ENCODE measurements at places on chromosomes 11 and 22.

GRCh38 chr11:54979375-54979774 lies 272.7 kb downstream of the OR4A5 start:
- no peak for DNase-seq

GRCh38 chr11:12664385-12664784 lies 9.8 kb upstream of the TEAD1 start:
- no peak for DNase-seq

DNA sequence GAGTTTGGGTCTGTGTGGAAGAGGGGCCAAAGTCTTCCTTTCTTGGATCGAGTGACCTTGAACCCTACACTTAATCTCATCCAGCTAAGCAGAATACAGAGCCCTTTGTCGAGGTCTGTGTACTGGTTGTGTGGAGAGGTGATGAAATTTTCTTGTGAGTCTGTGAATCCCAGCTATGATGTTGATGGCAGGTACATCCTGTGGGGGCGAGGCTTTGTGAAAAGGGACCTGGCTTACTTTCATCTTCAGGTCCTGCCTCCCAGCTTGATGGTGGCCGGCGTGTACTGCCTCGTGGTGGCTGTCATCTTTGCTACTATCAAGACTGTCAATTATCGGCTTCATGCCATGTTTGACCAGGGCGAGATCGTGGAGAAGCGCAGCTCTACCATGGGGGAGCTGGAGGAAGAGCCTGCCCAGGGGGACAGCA lies 1.0 kb downstream of the PCNX3 start:
- DNase-seq, result no peak

DNA sequence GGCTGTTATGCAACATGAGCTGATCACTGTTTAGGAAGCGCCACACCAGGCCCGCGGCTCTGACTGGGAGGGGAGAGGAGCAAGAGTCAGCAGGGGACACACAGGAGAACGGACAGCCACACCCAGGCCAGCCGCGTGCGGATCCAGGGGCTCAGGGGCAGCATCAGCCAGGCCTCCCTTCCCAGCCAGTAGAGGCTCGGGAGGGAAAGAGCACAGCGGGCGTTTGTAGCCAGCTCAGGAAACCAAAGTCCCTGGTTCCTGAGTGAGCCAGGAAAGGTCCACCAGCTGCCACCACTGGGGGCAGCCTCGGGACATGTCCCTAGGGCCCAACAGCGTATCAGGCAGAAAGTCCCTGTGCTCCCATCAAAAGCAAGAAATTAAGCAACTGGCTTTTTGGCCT lies 71.8 kb upstream of the PITPNB start:
- DNase-seq, result peak; percentile 63

GRCh38 chr22:47303161-47303890 lies 540.9 kb downstream of the TBC1D22A start:
- DNase-seq, result no peak

GRCh38 chr22:19981961-19982920 lies 34.4 kb downstream of the ARVCF start:
- DNase-seq, result no peak

DNA sequence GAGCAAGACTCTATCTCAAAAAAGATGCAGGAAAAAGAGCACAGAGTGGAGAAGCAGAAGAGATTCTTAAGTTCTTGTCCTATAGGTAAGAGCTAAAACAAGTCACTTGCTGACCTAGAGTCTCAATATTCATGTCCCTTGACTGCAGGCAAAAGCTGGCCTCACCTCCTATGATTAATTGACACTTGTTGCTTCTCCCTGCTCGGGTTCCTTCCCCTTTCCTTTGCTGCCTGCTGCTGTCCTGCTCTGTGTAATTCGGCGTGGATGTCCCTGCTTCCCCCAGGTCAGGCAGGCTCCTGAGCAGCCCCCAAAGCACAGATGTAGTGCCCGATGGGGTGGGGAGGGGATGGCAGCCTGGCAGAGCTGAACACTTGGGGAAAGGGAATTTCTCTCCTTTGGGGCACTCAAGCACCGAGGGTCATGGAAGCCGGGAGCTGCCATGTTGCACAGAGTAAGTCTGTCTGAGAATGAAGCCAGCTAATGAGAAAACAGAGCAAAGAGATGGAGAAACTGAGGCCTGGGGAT lies 60.8 kb upstream of the NUP50 start:
- no peak for DNase-seq

DNA sequence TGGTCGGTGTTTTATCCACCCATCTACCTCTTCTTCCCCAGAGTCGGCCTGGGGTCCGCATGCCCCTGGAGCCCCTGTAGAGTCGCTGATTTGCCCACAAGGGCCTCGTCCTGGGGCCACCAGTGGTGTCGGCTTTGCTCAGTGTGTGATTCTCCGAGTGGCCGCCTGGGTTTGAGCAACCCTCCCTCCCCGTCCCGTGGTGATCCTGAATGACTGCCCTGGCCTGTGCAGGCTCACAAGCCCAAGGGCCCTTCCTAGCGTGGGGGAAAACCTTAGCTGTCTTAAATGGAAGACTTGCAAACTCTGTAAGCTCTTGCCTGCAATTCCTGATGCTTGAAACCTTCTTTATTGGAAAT lies 128.3 kb downstream of the OSBP2 start:
- peak; percentile 11 for DNase-seq

GRCh38 chr22:17695986-17696385 lies 57.4 kb downstream of the BCL2L13 start:
- DNase-seq, result no peak

- DNase-seq, result no peak
Observed at GRCh38 chr22:42893371-42894150, 36.5 kb upstream of the ARFGAP3 start.
